Hematopoietic multipotent progenitor cell treated with erythropoietin and hydrocortisone succinate and interleukin-3 and kit ligand, for 15 days (in vitro differentiated cells): ENCODE measurements at places on chromosomes 16 and 17.

- DNase-seq, result no peak
Observed at GRCh38 chr17:40058186-40058784, 4.1 kb upstream of the MED24 start.

DNA sequence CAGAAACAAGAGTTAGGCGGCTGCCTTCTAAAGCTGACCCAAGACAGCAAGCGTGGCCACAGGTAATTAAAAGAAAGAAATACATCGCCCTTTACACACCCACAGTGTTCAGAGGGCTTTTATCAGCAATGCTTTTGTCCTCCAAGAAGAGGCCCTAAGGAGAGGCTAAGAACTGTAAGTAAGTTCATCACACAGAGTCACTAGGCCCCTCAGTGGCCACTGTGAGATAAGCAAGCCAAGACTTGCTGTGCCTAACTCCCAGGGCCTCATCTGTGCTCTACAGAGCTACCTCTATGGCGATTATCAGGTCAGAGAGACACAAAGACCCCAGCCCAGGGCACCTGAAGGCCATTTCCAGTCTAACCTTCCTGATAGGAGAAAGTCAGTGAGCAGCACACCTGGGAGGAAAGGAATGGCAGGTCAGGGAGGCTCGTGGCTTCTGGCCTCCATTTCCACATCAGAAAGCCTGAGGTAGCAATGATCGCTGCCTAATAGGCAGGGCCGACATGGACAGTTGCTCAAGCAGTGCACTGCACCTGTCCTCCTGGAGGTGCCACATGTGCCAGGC is 545.2 kb upstream of the CDH11 start:
- DNase-seq, result no peak

DNA sequence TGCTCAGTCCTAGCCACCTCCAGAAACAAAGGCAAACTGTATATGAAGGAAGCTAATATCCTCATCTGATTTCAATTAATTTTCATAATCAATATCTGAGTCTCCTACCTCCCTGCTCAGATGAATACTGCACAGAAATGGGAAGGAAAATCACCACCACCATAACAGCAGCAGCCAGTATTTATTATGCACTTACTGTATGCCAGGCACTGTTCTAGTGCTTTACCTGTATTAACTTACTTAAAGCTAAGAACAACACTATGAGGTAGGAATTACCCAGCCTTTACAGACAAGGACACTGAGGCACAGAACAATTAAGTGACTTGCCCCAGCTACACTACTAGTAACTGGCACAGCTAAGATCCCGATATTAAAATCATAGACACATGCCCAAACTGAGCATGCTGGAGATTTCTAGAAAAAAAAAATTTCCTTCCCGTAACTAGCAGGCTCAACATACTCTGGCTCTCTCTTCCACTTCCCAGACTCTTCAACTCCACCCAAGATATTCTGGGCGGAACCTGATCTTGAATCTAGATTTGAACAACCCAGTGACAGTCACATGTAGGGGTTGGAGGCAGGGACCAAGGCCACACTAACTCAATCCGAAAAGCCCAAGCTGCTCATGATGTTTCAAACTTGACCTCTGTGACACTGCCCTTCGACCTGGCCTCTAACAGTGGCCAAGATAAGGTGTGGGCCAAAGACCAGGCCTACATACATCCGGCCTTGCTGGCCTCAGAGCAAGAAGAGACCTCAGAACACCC is 3.9 kb downstream of the TRIM25 start:
- DNase-seq, result peak; percentile 56

DNA sequence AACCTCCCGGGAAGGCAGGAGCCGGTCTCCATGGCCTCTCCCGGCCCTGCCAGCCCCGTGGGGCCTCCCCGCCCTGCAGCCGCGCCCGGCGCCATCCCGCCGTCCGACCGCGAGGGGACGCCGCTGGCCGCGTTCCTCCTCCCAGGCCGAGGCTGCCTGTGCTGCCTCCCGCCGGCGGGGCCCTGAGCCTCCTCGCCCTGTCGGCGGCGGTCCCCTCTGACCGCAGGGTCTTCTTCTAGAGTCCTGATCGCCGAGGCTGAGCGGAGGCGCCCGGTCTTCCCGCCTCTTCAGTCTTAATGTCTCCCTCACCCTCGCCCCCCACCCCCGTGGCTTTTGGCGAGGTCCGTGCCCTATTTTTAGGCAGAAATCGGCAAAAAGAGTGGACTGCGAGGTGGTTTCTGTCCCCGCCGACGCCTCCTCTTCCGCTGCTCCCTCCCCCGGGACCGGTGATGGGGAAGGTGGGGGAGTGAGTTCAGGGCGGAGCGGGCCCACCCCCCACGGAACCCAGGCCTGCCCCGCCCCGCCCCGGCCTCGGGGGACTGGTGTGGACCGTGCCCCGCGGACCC is 794 bp upstream of the CPNE7 start:
- DNase-seq, result no peak

- no peak for DNase-seq
Observed at GRCh38 chr17:59763861-59764260, 56.4 kb downstream of the VMP1 start.

DNA sequence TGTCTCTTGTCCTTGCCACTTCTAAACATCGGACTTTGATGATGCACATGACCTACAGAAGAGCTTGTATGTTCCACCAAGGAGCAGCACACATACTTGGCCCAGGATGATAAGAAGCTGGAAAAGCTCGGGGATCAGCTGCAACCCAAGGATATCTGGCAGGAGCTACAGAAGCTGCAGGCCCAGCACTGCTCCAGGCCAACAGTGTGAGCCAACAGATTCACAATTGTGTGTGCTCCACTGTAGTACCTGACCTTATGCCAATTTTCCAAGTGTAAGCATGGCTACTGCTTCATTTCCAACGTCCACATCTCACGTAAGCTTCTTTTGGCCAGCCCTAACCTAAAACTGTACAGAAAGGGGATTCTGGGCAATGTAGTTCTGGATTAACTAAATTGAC is 83.4 kb downstream of the COX10 start:
- no peak for DNase-seq

DNA sequence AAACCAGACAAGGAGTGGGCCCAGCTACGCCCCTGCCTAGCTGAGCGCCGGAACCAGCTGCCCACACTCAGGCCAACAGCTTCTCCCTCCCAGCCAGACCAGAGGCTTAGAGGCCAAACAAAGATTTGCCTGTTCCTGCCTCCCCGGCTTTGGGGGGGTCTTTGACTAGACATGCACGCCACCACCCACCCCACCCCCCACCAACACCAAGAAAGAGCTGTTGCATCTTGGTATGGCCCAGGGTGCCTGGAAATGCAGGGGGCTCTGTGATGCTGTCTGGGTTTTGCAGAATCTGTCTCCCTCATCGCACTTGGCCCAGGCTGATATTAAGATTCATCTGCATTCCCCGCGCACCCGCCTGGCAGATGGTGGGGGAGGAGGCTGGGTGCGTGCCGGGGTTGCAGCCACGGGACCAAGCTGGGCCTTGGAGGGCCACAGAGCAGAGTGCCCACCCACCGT is 1.3 kb upstream of the NXPH3 start:
- no peak for DNase-seq

- no peak for DNase-seq
Observed at GRCh38 chr16:73697336-73697735, 599.3 kb upstream of the PSMD7 start.

- no peak for DNase-seq
Observed at GRCh38 chr17:65656390-65657250, 95.2 kb upstream of the AXIN2 start.

GRCh38 chr17:77492446-77493237 is 351.9 kb downstream of the SEC14L1 start:
- no peak for DNase-seq

- DNase-seq, result no peak
Observed at GRCh38 chr17:1793447-1793806, 31.6 kb downstream of the SERPINF1 start.

DNA sequence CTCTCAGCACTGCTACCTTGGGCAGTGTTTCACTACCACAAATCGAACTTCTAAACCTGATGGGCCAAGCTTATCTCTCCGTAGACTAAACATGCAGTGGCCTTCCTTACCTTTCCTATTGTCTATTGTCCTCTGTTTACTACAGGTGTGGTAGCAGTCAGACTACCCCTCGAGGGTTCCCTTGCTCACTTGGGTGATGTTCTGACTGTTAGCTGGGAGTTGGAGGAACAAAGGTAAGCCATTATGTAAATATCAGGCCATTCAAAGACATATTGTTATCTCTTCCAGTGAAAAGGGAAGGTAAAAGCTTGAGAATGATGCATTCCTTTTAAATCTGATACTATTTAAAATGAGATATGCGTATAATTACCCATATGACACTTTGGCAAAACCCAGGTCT is 828.3 kb upstream of the EEF2KMT start:
- no peak for DNase-seq

GRCh38 chr17:71477356-71477755 is 643.5 kb upstream of the SOX9 start:
- DNase-seq, result no peak

DNA sequence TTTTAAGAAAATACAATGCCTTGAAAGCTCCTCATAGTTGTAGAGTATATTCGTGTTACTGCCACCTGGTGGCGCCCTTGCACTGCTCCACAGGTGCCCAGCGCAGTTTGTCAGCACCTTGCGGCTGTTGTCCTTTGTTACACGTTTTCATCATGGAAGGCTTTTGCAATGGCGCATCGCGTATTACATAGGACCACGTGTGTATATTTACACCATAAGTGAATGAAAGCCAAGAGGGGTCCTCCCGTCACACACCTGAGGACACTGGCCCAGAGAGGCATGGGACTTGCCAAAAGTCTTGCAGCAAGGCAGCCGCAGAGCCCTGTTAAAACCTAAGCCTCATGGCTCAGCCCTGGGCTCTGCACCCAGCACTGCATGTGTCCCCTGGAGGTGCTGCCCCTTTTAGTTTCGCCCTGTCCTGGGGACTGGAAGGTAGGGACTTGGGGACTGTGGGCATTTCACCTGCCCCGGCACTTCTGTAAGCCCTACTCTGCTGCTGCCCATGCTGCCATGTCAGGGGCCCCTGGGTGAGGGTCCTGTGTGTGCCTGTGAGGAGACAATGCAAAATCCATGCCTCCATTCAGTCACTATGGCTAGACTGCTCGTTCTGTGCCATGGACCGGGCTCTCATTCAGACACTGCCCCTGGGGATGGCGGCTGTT is 24.3 kb downstream of the POLR3E start:
- DNase-seq, result peak; percentile 73

DNA sequence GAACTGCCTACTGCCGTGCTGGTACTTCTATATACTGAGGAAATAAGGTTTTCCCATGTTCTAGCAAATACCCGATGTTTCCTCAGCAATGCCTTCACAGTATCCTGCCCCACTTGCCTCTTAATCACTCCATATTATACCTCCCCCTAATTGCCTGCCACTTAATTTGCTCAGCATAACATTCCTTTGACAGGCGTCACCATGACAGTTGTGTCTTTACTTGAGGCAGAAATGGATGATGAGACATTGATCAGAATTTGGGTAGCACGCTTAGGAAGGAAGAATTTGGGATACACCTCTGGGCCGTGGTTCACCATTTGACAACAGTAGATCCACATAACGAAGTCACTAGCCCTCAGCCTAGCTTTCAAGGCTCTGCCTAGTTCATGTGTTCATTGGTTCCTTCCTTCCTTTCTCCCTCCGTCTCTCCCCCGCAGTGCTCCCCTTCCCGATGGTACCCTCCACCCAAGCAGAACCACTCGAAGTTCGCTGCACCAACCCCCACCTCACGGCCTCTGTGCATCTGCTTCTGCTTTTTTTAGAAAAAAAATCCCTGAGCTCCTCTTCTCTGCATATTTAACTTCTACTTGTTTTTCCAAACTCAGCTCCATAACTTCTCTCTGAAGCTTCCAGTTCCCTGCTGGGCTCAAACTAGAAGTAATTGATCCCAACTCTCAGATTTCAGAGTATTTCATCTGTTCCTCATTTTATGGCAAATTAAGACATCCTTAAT is 19.4 kb downstream of the IQCK start:
- no peak for DNase-seq

GRCh38 chr16:82583422-82583821 is 43.3 kb upstream of the CDH13 start:
- DNase-seq, result no peak

GRCh38 chr16:22670044-22670536 is 143.9 kb upstream of the HS3ST2 start:
- DNase-seq, result no peak

DNA sequence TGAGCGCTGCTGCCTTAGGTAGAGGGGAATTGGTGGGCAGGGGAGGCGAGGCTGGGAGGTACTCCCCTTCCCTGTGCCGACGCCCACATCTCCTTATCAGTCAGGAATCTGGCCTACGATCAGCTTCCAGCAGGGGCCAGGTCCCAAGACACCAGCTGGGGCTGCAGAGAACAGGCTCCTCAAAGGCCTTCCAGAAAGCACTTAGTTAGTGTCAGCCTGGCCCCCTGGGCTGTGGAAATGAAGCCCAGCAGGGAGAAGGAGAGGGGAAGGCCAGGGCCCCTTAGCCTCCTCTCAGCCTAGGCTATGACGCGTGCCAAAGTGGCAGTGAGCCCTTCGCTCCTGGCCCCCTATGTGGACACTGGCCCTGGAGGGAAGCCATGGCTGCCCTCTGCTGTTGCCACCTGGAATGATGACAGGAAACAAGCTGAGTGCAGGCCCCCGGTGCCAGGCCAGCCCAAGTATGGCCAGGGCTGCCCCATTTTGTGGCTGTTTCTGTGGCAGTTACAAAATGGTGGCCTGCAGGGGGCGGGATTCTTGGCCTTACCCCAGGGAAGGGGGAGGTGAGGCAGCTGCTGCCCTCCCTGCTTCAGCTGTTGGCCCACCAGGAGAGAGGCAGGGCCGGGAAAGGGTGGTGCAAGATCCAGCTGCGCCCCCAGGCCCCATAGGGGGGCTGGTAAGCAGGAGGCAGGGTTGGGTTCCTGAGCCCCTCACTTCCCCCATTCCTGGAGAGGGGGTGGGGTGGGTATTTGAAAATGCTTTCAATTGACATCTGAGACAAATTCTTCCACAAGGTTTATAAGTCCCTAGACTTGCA is 11.3 kb downstream of the TBX4 start:
- DNase-seq, result no peak

GRCh38 chr17:48406936-48407567 is 23.0 kb downstream of the SKAP1 start:
- no peak for DNase-seq

GRCh38 chr17:41772218-41772585 is 14.3 kb downstream of the JUP start:
- DNase-seq, result no peak

DNA sequence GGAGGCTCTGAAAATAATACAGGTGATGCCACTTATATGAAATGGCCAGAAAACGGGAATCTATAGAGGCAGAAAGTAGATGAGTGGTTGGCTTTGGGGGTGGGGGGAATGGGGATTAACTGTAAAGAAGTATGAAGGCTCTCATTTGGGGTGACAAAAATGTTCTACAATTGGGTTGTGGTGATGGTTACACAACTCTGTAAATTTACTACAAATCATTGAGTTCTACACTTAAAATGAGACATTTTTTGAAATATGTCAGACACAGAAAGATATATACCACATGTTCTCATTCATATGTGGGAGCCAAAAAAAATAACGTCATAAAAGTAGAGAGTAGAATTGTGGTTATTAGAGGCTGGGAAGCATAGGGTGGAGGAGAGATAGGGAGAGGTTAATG is 25.7 kb downstream of the ARHGAP17 start:
- DNase-seq, result no peak

GRCh38 chr17:7419819-7420610 is at the start of gene SPEM1:
Gene SPEM1 (plus strand): TSS chr17:7420324. CDS start chr17:7420385, 61 bp downstream.
- no peak for DNase-seq

GRCh38 chr17:64520359-64520758 is 13.6 kb downstream of the CEP95 start:
- no peak for DNase-seq

GRCh38 chr16:83305092-83305491 is 502.7 kb upstream of the HSBP1 start:
- no peak for DNase-seq
